ENCODE measurements at places on chromosomes 7 and 10.

GRCh38 chr7:122423591-122423990 is 119.0 kb upstream of the FEZF1 start:
- no peak for DNase-seq

DNA sequence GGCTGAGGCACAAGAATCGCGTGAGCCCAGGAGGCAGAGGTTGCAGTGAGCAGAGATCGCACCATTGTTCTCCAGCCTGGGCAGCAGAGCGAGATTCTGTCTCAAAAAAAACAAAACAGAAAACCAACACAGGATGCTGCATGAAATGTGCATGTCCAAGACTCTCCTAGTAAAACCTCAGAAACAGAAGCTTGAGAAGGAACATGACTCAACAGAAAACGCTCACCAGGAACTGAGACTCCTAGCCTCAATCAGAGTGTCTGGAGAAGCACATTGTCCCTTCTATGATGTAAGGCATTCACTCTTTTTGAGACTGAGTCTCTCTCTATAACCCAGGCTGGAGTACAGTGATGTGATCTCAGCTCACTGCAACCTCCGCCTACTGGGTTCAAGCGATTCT is 168.3 kb downstream of the MYOF start:
- DNase-seq, result no peak

DNA sequence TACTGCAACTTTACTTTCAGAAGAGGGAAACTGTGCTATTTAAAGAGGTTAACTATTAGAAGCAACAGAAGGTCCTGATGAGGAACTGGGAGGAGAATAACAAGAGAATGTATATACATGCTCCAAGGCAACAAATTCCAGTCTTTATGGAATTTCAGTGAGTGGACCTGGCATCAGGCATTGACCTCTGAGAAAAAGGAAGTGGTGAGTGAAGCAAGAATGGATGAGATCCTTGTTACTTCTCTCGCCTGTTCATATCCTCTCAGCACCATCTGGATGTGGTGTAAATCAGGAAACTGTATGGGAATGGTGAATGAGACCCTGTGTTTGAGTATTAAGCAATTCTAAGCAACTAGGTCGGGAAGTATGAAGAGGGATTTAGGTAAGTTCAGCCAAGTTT is 30.3 kb upstream of the KBTBD2 start:
- DNase-seq, result no peak

DNA sequence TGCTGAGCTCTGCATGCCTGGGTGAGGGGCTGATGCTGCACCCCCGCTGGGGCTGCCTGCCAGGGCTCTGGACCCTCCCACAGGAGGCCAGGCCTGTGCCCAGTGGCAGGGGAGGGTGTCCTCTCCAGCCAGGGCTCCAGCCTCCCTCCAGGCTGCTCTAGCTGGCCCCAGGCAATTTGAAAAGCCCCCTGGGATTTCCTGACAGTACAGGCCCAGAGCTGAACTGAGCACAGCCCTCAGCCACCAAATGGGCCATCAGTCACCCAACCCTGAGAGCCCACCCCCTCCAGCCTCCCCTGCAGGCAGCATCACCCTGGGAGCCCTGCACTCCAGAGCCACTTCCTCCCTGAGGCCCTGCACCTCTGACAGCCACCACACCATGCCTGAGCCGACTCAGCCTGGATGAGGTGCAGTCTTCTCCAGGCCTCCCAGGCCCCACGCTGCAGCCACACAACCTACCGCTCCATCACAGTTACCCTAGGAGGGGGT is 101.8 kb upstream of the RET start:
- peak; percentile 28 for DNase-seq

- no peak for DNase-seq
These were observed 68.0 kb upstream of the TNS3 start for GRCh38 chr7:47649919-47650318.

DNA sequence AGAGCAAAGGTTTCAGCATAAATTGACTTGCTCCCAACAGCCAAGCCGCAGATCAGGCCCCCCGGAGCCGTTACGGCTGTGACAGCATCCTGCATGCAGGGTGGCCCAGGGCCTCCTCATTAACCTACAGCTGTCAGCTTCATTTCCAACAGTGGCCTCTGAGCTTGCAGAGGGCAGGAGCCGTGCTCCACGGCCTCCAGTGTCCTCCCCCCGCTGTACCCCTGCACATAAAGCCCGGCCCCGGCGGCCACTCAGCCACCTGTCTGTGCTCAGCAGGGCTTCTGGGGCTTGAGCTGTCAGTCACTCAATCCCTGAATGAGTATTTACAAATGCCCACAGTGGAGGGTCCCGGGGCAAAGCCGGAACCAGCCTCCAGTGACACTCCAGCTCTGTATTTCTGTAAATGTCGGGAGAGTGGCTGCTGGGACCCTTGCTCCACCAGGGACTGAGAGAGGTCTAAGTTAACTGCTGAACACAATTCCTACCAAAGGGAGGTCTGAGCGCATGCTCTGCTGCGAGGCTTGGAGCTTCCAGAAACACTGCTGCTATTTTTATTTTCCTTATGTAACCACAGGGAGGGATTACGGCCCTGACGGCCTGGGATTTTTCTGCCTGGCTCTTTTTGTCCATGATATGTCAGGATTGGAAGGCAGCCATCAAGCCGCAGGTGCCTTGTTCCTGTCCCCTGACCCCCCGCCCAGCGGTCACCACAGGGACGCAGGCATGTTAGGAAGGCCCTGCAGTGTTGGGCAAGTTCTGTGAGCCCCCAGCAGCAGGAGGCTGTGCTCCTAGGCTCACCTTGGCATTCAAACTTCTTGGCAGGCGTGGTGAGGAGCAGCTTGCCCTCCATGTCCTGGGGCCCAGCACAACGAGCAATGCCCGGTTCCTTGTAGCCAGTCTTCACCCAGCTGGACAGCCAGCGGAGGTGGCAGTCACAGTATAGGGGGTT is 165.0 kb downstream of the SLIT1 start:
- DNase-seq, result no peak

DNA sequence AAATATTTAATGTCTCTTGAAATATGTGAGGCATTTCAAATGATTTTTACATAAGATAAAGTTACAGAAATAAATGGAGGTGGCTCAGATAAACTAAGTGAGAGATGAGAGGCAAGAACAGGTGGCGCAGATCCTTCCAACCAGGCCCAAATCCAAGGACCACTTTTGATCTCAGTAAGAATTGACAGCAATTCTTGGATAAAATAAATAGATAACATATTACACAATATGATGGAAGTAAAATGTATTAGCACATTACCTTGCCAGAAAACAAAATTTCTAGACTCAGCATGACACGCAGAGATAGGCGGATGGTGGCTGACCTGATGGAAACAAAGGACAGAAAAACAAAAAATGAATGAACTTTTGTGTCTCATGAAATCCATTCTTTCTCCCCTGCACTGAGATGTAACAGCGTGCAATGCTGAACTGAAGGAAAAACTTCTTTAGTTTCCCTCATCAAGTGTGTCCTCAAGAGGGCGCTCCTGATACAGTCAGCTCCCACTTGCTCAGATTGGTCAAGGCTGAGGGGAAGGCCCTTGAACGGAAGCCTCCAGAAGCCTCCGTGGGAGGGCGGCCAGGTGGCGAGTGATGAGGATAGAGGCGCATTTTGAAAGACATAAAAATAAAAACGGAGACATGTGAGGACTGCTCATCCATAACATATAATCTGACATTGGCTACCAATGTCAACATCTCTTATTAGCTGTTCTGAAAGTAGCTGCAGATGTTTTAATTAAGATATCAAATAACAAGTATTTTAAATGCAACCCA is 62.8 kb upstream of the GSDME start:
- peak; percentile 83 for DNase-seq

GRCh38 chr10:90587081-90587491 is 270.8 kb downstream of the HTR7 start:
- DNase-seq, result no peak

GRCh38 chr10:15035385-15036301 is 8.1 kb upstream of the OLAH start:
- no peak for DNase-seq

GRCh38 chr7:19852192-19852591 is 78.8 kb upstream of the TMEM196 start:
- no peak for DNase-seq

- DNase-seq, result no peak
These were observed 31.6 kb downstream of the ENO4 start for GRCh38 chr10:116880716-116881482.

Data from RWPE2 (cell line).